ENCODE measurements at places on chromosomes 11 and 22.
A peak's percentile ranks its signal among the peaks of the same experiment; 100 is the strongest.

GRCh38 chr22:50713008-50713385 is 25.0 kb upstream of the ACR start:
- DNase-seq, result no peak

- DNase-seq, result no peak
Measured at GRCh38 chr11:8017894-8018483, 30.9 kb downstream of the EIF3F start.

DNA sequence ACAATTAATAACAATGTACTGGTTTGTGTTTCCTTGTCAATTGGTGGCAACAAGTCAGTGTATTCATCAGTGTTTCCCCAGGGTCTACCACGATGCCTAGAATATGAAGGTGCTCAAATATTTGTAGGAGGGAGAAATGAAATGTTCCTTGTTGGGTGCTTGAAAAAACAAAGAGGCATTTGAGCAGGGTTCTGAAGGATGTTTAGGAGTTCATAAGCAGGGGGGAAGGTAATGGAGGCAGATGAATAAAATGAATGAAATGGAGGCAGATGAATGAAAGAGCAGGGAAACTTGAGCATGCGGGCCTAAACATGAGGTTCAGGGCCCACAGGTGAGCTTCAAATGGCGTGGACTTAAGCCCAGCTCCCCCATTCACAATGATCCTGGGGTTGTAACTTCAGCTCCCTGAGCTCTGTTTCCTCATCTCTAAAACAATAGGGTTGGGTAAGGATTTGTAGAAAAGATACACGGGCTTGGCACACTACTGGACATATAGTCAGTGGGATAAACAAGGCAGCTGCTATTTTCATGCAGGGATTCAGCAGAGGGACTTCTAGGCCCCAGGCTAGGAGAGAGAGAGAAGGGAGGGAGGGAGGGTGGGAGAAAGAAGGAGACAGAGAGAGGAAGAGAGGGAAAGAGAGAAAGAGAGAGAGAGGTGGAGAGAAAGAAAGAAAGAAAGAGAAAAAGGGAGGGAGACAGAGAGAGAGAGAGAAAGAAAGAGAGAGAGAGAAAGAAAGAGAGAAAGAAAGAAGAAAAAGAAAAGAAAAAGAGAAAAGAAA is 73.7 kb downstream of the MN1 start:
- DNase-seq, result no peak

DNA sequence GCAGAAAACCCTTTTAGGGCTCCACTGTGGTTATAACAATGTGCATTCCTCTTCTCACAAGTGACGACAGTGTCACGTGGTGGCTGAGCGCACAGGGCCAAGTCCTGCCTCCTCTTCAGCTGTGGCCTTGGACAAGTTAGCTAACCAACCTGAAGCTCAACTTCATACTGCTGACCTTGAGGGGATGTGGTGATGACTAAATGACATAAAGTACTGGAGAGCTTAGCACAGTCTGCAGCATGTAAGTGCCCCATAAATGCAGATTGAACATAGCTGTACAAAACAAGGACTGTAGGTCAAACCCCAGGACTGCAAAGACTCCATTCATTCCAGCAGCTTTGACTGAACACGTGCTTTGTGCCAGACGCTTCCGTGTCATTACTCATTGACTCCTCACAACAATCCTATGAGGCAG is 20.1 kb upstream of the MRGPRX2 start:
- no peak for DNase-seq

DNA sequence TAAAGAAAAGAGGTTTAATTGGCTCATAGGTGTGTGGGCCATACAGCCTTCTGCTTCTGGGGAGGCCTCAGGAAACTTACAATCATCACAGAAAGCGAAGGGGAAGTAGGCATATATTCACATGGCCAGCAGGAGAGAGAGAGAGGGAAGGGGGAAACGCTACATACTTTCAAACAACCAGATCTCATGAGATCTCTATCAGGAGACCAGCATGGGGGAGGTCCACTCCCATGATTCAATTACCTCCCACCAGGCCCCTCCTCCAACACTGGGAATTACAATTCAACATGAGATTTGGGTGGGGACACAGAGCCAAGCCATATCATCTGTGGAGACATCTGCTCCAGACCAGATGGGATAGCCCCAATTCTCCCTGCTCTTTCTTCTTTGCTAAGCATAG is 866.0 kb downstream of the BRD1 start:
- DNase-seq, result no peak

DNA sequence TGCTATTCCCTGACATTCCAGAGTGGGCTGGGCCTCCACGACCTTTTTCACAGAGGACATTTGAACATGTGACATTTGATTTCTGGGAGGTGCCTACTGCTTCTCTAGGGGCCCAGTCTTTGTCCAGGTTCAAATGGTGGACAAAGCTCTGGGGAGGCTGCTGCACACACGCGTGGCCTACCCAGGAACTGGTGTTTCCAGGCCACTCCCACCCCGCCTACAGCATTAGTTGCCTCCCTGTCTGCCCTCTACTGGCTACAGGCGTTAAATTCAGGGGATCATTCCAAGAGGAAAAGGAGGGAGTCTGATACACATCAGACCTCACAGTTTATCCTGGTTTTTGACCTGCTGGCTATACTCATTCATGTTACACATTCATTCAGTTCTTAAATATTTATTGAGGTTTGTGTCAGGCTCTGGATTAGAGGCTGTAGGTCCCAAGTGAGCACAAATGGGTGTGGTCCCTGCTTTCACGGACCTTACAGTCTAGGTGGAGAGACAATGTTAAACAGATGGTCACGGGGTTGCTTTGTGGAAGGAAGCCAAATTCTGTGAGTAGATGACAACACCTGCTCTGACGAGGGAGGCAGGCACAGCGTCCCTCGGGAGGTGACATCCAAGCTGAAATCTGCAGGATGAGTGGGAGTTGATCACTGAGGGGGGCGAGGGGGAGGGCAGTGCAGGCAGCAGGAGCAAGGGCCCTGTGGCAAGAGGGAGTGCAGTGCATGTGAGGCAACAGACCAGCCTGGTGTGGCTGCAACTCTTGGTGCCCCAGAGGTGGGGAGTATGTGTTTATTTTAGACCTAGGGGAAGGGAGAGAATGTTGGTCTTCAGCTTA is 11.8 kb downstream of the TUB start:
- peak; percentile 53 for DNase-seq

GRCh38 chr11:3853899-3854659 is 1.4 kb upstream of the STIM1 start:
- DNase-seq, result peak; percentile 85

GRCh38 chr11:90252053-90252452 is 29.2 kb upstream of the CHORDC1 start:
- DNase-seq, result no peak

DNA sequence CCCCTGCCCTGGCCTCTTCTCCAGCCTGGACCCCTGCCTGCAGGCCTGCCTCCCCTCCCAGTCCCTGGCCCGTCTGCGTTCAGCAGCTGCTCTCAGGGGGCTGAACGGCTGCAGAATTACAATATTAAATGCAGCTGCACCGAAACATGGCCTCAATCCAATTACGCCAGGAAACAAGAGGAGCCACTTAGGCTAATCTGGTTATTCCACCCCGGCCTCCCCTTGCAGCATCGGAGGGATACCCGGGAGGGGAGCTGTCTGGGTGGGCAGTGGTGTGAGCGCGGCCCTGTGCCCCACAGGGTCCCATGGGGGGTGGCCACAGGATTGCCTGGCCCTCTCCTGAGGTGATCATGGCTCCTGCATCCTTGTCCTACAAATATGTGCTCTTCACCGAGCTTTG is 42.6 kb downstream of the FLRT1 start:
- DNase-seq, result no peak

GRCh38 chr11:65584106-65584505 is 8.3 kb downstream of the EHBP1L1 start:
- no peak for DNase-seq

DNA sequence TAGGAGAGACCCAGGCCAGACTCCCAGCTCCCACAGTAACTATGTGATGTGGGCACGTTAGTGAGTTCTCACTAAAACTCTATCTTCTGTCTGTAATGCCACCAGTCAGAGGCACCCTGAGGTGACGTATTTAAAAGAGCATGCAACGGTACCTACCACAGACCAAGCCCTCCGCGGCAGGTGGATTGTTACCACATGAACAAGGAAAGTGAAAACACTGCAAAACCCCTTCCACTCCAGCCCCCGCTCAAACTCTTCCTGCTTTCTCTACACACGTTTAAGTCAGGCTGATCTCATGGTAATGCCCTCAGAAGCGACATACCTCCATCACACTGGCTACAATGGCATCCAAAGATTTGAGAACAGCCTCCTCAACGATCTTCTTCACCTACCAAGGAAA is 36.7 kb downstream of the SERPIND1 start:
- DNase-seq, result no peak

DNA sequence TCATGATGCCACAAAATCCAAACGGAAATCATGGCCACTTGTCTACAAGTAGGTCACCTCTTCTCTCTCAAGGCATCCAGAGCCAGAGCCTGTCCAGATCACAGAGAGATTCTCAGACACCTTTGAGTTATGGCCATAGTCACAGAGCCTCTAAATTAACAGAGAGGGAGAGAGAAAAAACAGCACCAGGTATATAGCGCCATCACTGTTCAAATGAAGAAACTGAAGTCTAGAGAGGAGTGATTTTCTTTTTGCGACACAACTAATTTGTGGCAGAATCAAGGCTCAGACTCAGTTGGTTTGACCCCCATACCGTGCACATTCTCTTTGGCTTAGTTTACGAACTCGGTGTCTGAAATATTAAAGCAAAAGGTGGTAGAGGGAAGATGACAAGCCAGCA is 512.9 kb downstream of the NTM start:
- no peak for DNase-seq

GRCh38 chr22:30640839-30641430 is 5.4 kb downstream of the SLC35E4 start:
- DNase-seq, result no peak

DNA sequence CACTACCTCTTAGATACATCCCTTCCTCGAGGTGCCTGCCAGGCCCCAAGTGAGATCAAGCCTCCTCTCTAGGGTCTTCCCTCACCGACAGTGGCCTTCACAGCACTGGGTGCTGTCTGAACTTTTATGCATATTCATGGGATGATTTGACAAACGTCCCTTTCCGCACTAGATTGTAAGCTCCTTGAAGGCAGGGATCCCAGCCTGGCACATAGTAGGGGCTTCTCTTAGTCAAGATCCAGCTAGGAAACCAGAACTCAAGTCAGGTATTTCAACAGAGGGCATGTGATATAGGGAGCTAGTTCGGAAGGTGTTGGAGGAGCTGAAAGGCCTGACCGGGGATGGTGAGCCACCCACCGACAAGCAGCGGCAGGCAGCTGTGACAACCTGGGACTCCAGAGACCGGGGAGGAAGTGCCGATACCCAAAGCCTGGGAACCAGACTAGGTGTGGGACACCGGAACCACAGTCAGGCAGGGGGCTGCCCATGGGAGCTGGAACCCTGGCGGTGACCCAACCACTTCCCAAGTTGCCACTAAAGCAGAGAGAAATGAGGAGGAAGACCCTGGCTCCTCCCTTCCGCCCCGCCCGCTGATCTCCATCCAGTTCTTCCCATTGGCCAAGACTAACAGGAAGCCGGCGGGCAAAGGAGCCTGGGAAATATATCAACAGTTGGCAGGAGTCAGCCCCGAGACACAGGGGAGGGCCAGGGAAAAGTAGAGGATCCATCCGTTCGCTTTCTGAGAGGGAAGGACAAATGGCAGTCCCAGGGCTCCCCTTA is 39.8 kb upstream of the CD82 start:
- no peak for DNase-seq

DNA sequence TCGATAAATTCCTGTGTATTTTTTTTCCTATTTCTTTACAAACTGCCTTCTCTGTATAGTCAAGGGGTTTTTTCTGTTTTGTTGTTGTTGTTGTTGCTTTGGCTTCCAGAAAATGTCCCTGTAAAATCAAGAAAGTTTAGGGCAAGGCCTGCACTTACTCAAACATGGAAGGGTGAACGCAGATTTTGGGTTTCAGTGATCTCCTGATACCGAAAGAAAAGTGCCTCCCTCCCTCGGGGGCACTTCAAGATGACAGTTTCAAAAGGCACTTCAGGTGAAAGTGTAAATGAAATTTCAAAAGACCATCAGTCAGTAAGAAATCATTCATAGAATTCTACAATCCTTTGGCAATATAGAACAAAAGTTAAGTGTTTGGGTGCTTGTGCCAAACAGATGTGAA is 43.4 kb upstream of the TMPRSS4 start:
- DNase-seq, result peak; percentile 73

- DNase-seq, result no peak
Measured at GRCh38 chr22:27022274-27022895, 365.0 kb downstream of the MIAT start.

DNA sequence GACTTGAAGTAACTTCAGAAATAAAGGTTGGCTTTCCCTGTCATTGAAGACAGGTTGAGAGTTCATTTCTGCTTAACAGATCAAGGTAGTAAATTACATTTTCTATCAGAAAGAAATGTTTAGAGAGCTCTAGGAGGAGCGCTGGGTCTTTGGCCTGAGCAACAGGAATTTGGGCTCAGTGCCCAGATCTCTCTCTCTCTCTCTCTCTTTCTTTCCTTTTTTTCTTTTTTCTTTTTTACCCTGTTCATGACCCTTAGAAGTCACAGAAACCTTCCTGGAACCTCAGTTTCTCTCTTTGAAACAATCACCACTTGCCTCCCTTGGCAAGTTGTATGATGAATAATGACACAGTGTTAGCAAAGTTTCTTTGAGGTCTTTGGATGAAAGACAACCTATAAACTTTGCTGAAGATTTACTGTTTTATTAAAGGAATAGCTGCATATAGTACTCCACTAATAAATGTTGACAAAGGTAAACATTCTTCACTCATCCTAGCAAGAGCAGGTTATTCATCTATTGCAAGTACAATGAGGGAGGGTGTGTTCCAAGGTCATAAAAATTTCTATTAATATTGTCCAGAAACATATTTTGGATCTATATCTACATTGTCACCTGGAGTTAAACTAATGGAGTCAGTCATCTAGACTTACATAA is 35.5 kb upstream of the RASSF10 start:
- DNase-seq, result no peak

- DNase-seq, result no peak
Measured at GRCh38 chr11:67178421-67178820, 59.4 kb downstream of the KDM2A start.

DNA sequence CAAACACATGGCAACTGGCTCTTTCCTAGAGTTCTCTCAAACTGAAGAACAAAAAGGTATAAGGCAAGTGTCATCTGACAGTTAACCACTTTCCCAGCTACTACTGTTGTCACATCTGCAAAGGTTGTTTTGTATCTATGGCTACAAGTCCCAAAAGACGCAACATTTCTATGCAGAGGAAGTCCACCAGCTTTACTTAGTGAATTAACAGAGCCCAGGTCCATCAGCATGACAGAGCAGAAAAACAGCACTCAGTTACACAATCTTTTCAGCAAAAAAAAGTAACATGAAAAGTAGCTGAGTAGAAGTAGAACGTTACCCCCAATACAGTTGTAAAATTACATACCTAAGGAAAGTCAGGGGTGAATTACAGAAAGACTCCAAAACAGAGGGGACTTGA is 12.1 kb downstream of the CPSF7 start:
- no peak for DNase-seq

Measured in activated CD4-positive, alpha-beta T cell treated with anti-CD3 and anti-CD28 coated beads, Interleukin-2, amount 50 U/mL, for 16 hours (primary cell).